ENCODE measurements at places on chromosomes 7 and 10.

GRCh38 chr7:44309271-44310091 lies 15.9 kb downstream of the CAMK2B start:
- no peak for DNase-seq

- no peak for DNase-seq
These were observed 134.8 kb upstream of the SEMA3C start for GRCh38 chr7:81053623-81054022.

- no peak for DNase-seq
These were observed 26.0 kb downstream of the VIPR2 start for GRCh38 chr7:159118623-159119022.

- no peak for DNase-seq
These were observed 56.0 kb downstream of the UBE2H start for GRCh38 chr7:129896568-129897382.

DNA sequence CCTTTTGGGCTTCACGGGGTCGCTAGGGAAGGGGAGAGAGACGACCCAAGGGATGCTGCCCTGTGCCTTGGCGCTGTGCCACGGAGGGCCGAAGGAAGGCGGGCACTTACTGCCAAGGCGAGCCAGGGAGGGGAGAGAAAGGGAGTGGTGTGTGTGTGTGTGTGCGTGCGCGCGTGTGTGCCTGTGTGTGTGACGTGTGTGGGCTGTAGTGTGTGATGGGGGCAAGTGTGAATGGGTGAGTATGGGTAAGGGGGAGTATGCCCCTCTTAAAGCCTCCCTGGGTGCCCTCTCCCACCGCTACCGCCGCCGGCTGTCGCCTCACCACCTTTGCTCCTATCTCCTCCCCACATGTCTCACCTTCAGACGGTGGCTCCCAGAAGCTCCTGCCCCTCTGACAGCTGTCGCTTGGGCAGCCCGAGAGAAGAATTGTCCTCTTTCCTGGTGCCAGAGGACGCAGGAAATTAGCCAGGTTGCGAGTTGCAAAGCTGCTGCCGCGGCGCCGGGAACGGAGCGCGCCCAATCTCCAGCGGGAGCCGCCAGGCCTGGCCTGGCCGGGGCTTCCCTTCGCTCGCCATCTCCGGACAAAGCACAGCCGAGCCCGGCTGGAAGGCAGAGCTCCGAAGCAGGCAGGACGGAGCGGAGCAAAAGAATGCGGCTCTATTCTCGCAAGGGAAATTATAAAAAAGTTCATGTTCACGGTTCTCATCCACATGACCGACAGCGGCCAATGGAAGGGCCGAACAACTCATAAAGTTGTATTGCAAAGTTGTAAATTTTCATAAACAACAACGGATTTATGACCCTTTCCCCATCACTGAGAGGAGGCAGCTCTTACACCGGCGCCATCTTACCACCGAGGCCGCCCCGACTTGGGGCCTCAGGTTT lies at the start of gene HOXA3:
Gene HOXA3 (minus strand): TSS at position 653 of the 885 bp plus-strand sequence. CDS start 41,943 bp downstream, outside the sequence.
- no peak for DNase-seq

GRCh38 chr7:80825499-80825898 lies 93.4 kb downstream of the SEMA3C start:
- no peak for DNase-seq

- no peak for DNase-seq
These were observed 45.6 kb downstream of the PDGFA start for GRCh38 chr7:473870-474604.

DNA sequence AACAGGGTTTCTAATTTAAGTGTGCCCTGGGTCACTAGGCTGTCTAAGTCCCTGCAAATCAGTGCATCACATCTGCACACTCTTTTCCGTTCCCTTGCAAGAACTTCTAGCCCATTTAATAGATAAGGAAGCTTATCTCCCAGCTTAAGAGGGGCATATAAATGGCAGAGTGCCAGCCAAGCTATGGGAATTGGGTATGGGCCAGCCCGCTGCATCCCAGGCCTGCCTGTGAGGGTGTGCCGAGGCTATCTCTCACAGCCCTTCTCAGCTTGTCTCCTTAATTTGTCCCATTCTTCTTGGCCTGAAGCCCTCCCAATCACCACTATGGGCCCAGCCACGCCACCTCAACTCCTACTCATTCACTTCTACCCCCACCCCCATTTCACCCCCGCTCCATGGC lies 14.7 kb downstream of the AQP1 start:
- DNase-seq: no peak

GRCh38 chr7:4124556-4125477 lies 557.3 kb upstream of the FOXK1 start:
- no peak for DNase-seq

- DNase-seq: no peak
These were observed at the start of gene DLX5 for GRCh38 chr7:97024209-97025129. Gene DLX5, minus strand, starts transcription at chr7:97024831. Its CDS starts 208 bp downstream, at chr7:97024623.

GRCh38 chr7:26332698-26333097 lies 41.0 kb downstream of the SNX10 start:
- DNase-seq: no peak

- peak; percentile 36 for DNase-seq
These were observed 217.9 kb downstream of the SFMBT2 start for GRCh38 chr10:7192831-7193361.

DNA sequence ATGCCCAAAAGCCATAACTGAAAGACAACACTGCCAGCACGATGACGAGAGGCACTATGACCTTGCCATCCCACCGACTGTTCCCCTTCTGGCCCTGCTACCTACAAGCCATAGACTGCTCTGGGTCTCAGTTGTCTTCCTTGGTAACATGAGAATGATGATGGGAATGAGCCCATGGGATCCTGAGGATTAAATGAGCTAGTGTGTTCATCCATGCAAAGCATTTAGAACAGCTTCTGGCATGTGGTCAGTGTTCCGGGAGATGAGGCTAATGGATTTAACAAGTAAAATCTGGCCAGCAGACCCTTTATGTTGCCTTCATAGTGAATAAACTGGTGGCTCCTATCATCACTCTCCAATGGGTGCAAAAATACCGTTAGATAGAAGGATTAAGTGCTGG lies 62.4 kb upstream of the WDR11 start:
- no peak for DNase-seq

- peak; percentile 79 for DNase-seq
These were observed 2.1 kb downstream of the GIGYF1 start for GRCh38 chr7:100691676-100692577.

GRCh38 chr7:141511316-141511675 lies 39.9 kb upstream of the AGK start:
- DNase-seq: no peak

DNA sequence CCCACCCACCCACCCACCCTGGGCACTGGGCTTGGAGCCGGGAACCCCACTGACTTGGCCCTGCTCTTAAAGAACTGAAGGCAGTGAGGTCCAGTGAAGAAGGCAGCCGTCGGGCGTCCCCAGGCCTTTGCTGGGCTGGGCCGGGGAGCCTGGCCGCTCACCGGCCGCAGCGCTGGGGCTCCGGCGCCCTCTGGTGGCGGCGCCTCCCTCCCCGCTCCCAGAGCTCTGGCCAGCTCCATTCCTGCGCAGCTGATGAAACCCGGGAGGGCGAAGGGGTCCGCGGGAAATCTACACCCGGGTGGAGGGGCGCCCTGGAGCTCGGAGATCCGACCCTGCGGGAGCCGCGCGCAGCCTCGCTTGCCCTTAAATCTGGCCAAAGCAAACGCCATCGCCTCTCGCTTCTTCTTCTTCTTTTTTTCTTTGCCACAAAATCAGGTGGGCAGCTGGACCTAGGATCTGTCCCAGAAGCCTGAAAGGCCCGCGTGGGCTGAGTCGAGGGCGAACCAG lies 1.7 kb upstream of the CXCL12 start:
- no peak for DNase-seq
